Purkinje cell (primary cell): ENCODE measurements at places on chromosomes 13 and 19. TPM values are rescaled to one million over a fixed set of nuclear protein-coding genes. Genes with fewer than 3 reads are reported as not detected.

The CLDND2 gene
- 3.4 and 9.2 TPM in 2 replicates for polyA plus RNA-seq

The ZBTB32 gene
- not detected in 2 replicates for polyA plus RNA-seq

The ZNF560 gene
- polyA plus RNA-seq: not detected in 2 replicates

The FXYD7 gene
- 62.3 and 64.4 TPM in 2 replicates for polyA plus RNA-seq

The PCDH9 gene
- polyA plus RNA-seq: 201 and 266 TPM in 2 replicates

The KEAP1 gene
- polyA plus RNA-seq: 11.3 and 23.4 TPM in 2 replicates

The KASH5 gene
- not detected in 2 replicates for polyA plus RNA-seq

The ZIC5 gene
- polyA plus RNA-seq: 1.9 and 2.6 TPM in 2 replicates

The PLVAP gene
- not detected in 2 replicates for polyA plus RNA-seq

The DLL3 gene
- 2.1 and 4.1 TPM in 2 replicates for polyA plus RNA-seq

The RNF17 gene
- not detected in 2 replicates for polyA plus RNA-seq

The APOE gene
- 6.2 and 10.7 TPM in 2 replicates for polyA plus RNA-seq

The CD177 gene
- polyA plus RNA-seq: 0.36 TPM in 1 of 2 replicates, not detected in the other

The CYSLTR2 gene
- polyA plus RNA-seq: not detected in 2 replicates

The TTC9B gene
- 1.6 and 14.9 TPM in 2 replicates for polyA plus RNA-seq

The TJP3 gene
- polyA plus RNA-seq: not detected in 2 replicates

The CILP2 gene
- not detected in 2 replicates for polyA plus RNA-seq

The PSMD8 gene
- polyA plus RNA-seq: 98.1 and 111 TPM in 2 replicates

The CYP2S1 gene
- polyA plus RNA-seq: 0.14 and 0.34 TPM in 2 replicates

The HAUS8 gene
- 0.48 and 5.1 TPM in 2 replicates for polyA plus RNA-seq

The MAMSTR gene
- polyA plus RNA-seq: 1.0 and 1.9 TPM in 2 replicates

The DNAAF3 gene
- 0.99 TPM in 1 of 2 replicates, not detected in the other for polyA plus RNA-seq

The ZNF578 gene
- polyA plus RNA-seq: 3.5 and 4.1 TPM in 2 replicates

The CGB7 gene
- not detected in 2 replicates for polyA plus RNA-seq

The BEST2 gene
- not detected in 2 replicates for polyA plus RNA-seq

The FAM216B gene
- not detected in 2 replicates for polyA plus RNA-seq

The COX6B1 gene
- 1,754 and 2,269 TPM in 2 replicates for polyA plus RNA-seq

The LGI4 gene
- 2.8 and 6.4 TPM in 2 replicates for polyA plus RNA-seq

The IRGC gene
- not detected in 2 replicates for polyA plus RNA-seq

The UHRF1 gene
- 0.11 TPM in 1 of 2 replicates, not detected in the other for polyA plus RNA-seq

The NXNL1 gene
- polyA plus RNA-seq: not detected in 2 replicates

The SIGLEC10 gene
- polyA plus RNA-seq: not detected in 2 replicates

The PLIN4 gene
- polyA plus RNA-seq: not detected in 2 replicates
